ENCODE measurements at places on chromosomes 1 and 21. TPM values are rescaled to one million over a fixed set of nuclear protein-coding genes. Genes with fewer than 3 reads are reported as not detected.

- DNase-seq: peak; percentile 100
Measured at GRCh38 chr1:202348509-202349205, at the start of gene PPP1R12B. Gene PPP1R12B (plus strand): TSS chr1:202348699. CDS start chr1:202348852, 153 bp downstream.

GRCh38 chr1:117017648-117018047, 16.1 kb downstream of the CD101 start:
- peak; percentile 71 for DNase-seq

- DNase-seq: no peak
Measured at GRCh38 chr1:34866762-34867109, 7.2 kb upstream of the SMIM12 start.

DNA sequence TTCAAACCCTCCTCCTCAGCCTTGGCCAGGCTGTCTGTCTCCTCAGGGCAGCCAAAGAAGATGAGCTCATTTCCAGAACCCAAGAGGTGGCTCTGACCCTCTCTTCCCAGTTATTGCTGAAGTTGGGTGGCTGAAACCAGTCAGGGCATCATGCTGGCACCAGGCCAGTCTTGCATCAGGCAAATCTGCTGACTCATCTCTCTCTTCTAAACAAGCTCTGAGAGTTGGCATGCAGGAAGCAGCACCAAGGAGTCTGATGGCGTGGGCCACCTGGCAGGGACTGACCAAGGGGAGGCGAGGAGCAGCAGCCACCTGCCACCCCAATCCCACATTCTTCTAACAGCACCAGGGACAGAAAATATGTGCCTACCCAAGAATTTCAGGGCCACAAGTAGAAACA, 104.8 kb upstream of the ATP1A1 start:
- DNase-seq: peak; percentile 90

DNA sequence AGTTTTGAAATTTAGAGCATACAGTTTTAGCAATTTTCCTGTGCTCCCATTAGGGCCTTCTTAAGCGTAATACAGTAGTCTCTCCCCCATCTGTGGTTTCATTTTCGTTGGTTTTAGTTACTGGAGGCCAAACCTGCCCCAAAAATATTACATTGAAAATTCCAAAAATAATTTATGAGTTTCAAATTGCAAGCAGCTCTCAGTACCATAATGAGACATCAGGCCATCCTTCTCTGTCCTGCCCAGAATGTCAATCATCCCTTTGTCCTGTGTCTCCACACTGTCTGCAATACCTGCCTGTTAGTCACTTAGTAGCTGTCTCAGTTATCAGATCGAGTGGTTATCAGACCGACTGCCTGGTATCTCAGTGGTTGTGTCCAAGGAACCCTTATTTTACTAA, 45.4 kb downstream of the ADSS2 start:
- no peak for DNase-seq

GRCh38 chr21:33096426-33096825, 26.5 kb downstream of the OLIG1 start:
- DNase-seq: no peak

GRCh38 chr1:8171751-8172464, 145.8 kb upstream of the ERRFI1 start:
- DNase-seq: no peak

- DNase-seq: no peak
Measured at GRCh38 chr1:147079400-147080005, 92.8 kb downstream of the PRKAB2 start.

DNA sequence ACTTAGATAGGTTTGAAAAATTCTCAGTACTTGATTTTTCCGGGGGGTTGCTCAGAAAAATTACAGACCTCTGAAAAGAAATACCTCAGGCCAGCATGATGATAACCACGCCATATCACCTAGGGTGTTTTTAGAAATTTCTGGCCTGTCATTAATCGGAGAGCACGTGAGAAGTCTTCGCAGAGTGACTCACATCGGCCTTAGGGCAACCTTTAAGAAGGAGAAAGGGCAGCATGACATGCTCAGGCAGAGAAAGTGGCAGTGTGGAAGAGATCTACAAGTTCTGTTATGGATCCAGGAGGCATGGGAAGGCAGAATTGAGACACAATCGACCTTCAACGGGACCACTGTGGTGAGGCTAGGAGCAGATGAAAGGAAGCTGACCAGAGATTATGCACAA, 506.3 kb downstream of the LMO4 start:
- no peak for DNase-seq

GRCh38 chr1:26833432-26834405, 7.2 kb downstream of the ZDHHC18 start:
- DNase-seq: no peak

DNA sequence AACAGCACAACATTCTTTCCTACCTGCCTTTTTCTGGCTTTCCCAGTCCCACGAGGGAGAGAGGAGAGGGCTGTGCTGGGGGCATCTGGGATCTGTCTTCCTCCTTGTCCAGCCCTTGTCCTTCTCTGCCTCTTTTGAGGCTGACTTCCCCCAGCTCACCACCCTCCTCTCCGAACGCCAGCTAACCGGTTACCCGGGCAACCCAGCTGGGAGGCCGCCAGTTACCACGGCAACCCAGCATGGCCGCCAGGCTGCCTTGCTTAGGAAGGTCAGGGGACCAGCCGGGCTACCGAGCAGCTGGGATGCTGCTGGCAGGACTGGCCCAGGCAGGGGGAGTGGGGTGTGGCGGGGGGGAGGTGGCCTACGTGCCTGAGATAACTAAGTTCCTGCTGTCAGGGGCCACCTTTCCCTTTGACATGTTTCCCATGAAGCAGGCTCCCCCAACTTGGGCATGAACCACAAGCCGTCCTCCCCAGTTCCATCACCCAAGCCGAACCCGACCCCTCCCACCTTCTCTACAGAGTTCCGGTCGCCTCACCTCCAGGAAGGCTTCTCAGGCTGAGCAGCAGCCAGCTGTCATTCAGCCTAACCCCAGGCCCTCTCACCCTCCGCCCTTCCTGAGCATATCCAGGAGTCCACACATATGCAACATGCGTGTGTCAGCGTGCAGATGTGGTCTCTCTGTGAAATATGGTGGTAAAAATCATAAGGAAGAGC, 8.7 kb downstream of the PLEKHA6 start:
- DNase-seq: peak; percentile 76

DNA sequence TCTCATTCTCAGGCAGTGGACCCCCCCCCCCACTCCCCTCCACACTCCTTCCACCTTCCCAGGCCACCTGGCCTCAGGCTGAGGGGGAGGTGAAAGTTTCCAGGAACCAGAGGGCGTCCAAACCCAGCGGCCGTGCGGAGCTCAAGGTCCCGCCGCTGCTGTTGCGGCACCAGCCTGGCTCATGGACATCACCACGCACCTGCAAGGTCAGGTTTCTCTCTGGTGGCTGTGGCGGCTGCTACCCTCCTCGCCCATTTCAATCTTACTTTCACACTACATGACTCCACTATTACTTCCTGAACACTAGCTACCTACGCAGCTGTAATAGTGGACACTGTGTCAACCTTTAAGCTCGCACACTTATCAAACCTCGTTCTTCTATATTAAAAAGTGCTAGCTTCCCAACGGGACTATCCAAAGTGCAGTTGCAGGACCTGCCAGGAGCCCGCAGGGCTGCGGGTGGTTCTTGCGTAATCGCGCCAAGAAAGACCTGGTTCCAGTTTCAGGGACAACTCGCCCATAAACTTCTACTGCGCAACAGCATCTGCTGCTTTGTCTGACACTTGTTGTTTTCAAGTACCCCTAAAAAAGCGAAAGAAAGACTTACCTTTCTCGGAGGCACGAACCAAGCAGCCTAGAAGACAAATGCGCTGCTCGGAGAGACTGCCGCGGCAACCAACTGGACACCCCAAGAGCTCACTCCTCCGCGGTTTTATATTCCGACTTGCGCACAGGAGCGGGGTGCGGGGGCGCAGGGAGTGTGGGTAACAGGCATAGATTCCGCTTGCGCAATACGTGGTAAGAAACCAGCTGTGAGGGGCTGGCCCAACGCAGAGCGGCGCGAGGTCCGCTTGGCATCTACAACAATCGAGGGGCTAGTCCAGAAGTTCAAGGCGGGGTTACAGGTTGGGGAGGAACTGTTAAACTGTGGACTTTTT, at the start of gene DIRAS3:
TSS of gene DIRAS3 (minus strand) at position 687 of the 938 bp plus-strand sequence. CDS start 3,330 bp downstream, outside the sequence.
- DNase-seq: peak; percentile 57

- DNase-seq: no peak
Measured at GRCh38 chr1:56948403-56949023, 17.3 kb downstream of the C8B start.

DNA sequence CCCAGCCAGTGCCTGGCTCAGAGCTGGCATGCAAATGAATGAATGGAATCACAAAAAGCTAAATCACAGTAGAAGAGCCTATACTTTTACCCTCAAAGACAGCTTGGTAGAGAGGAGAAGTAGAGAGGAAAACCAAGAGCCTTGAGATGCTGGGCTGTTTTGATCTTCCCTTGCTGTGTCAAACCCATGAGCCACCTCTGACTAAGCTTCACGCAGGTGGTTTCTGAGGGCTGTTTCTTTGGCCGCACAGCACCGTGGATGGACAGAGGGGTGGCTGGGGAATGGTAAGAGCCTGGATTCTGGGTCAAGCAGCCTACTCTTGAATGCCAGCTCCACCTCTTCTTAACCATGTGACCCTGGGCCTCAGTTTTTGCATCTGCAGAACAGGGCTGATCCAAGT, 18.6 kb downstream of the ABCG1 start:
- DNase-seq: no peak

DNA sequence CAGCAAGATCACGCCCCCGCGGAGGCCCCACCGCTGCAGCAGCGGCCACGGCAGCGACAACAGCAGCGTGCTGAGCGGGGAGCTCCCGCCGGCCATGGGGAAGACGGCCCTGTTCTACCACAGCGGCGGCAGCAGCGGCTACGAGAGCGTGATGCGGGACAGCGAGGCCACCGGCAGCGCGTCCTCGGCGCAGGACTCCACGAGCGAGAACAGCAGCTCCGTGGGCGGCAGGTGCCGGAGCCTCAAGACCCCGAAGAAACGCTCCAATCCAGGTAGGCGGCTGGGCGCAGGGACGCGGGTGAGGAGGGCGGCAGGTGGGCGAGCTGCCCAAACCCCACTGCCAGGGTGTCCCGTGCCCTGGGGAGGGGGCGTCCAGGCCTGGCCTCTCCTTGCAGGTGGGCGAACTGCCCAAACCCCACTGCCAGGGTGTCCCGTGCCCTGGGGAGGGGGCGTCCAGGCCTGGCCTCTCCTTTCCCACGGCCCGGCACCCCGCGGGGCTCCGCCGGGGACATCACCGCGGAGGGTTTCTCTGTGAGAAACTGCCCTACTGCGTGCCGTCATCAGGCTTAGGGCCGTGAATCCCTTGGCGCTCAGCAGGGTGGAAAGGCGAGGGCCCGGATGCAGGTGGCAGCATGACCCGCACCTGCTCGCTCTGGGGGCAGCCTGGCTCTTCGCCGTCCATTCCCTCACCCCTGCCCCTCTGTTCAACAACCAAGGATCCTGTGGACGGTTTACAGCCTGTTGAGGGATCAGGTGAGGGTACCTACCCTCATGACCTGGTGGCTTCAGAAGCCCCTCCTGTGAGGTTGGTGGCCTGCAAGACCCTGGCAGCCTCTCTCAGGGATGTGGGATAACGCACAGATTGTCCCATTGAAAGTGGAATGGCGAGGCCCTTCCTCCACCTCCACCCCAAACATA, 534.0 kb downstream of the KIF26B start:
- no peak for DNase-seq

DNA sequence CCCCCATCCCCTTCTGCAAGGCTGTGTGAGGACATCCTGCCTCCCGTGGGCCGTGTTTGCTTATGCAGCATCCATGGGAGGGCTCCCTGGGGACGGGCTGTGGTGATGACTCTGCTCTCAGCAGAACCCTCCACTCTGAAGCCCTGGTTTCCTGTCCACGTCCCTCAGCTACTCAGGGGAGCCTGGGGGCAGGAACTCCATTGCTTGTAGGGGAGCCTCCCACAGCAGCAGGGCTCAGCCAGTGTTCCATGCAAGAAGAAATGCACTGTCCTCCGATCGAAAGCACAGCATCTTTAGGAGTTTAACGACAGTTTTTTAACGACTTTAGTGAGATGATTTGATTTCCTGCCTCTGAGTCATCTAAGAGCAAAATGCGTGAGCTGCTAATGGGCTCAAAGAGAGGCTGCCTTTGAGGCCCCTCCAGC, 8.3 kb upstream of the KCNAB2 start:
- peak; percentile 25 for DNase-seq

DNA sequence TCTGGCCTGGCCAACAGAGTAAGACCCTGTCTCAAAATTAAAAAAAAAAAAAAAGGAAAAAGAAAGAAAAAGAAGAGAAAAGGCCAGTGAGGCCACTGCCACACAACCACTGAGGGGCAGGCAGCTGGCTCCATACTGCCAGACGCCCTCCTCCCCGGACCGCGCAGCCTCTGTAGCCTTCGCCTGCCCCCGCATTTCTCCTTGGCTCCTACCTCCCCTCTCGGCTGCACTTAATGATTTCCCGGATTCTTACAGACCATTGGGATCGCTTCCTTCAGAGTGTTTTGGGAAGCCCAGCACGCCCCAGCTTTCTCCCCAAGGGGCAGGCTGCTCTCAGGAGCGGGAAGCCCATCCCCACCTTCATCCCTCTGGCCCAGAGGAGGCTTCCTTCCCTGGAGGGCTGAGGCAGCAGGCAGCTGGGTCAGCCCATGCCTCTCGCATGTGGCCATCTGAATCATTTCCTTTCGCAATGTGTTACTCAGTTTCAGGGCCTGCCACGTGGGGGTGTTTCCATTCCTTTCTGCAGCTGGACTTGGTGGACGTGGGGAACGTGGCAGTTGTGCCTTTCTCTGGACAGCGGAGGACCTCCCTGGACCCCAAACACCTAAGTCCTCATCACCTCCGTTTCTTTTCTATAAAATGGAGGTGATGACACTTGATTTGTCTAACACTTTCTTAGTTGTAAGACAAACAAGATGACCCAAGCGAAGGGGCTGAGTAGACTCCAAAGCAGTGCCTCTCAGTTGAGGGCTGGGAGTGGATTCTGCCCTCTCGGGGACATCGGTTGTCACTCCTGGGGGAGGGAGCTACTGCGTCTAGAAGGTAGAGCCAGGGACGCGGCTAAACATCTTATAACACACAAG, 2.3 kb downstream of the SLC2A5 start:
- DNase-seq: peak; percentile 59

DNA sequence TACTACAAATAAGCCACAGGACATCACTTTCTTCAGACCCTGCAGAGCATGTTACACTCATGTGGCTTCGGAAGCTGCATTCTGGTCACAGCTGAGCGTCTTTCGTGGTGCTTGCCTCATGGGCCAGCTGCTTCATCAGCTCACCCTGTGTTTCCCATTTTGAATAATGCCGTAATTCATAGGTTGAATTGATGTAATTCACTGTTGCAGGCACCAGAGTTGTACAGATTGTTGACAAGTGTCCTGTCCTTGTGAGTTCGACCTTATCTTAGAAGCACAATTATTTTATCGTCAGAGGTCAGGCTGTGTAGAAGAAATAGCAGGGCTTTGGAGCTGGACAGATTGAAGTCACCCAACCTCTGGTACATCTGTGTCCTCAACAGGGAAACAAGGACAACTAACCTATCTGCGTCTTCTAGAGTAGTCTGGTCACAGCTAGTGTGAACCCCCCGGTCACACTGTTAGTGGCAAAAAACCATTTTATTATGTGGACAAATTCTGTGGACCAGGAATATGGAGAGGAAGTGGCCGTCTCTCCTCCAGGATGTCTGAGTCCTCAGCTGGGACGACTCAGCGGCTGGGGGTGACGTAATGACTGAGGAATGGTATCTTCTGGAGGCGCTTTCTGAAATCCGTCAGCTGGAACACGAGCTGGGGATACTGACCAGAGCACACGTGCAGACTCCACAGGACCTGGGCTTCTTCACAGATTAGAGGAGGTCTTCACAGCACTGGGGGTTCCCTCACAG, 17.8 kb downstream of the PKNOX1 start:
- peak; percentile 91 for DNase-seq

- no peak for DNase-seq
Measured at GRCh38 chr1:158969855-158970254, 38.5 kb downstream of the PYHIN1 start.

ARHGEF19 gene
- 0.67 TPM for total RNA-seq

LCE2A gene
- total RNA-seq: not detected

DCDC2B gene
- not detected for total RNA-seq

Data from myocyte (in vitro differentiated cells).